ENCODE measurements at places on chromosomes 5 and 9.

- DNase-seq = no peak
Measured at GRCh38 chr5:59722874-59723273, 170.7 kb downstream of the PDE4D start.

DNA sequence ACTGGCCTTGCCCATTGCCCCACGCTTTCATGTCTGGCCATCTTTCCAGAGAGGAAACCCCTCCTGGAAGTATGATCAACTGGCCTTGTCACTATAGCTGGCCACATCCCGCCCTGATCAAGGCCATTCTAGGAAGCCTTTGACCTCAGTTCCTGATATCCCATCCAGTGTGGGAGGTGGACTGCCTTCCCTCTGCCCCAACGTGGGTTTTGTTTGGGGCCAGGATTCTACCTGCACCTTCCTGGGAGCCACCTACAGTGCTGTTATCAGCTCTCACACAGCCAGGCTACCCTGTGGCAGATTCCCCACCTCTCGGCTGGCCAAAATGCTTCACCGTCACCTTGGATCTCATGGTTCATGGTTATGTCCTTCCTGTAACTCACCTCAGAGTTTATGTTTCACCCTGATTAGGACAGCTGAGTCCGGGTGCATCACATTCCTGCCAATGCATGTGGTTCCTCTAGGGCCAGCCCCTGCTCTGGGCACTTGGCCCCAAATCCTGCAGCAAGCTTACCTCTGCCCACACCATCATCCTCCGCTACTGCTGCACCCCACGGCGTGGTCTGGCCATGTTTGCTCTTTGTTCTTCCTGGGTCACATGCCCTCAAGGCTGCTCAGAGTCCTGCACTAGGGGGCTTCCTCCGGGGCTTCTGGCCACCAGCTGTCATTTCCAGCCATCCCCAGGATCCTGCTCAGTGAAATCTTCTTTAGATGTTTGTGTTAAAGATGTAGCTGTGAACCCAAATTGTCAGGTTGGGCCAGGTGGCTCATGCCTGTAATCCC, 24.2 kb upstream of the S1PR3 start:
- DNase-seq = no peak

GRCh38 chr9:20015427-20015931, 226.6 kb upstream of the SLC24A2 start:
- DNase-seq = no peak

- DNase-seq = no peak
Measured at GRCh38 chr5:84036842-84037241, 316.2 kb upstream of the HAPLN1 start.

GRCh38 chr5:3197304-3198073, 398.1 kb upstream of the IRX1 start:
- no peak for DNase-seq

DNA sequence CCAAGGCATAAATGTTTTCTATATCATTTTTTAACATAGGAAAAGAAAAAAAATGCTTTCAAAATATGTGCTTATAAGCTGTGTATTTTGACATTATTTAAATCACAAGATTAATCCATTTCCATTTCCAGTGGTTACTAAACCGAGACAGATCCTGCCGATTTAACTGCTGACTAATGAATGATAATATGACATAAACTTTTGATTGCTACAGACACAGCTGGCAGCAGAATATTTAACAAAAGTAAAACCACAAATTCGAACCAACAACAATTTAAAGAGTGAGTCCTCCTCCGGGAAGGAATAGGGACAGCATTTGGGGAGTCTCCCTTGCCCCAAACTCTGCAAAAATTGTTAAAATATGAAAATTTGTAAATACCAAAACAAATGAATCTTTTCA, 401.3 kb upstream of the DAB2 start:
- no peak for DNase-seq

GRCh38 chr9:21689854-21690253, 112.6 kb upstream of the MTAP start:
- no peak for DNase-seq

All from CD4-positive, alpha-beta T cell treated with Interleukin-1 beta for 1 hour (primary cell).